NCI-H1417 (cell line): ENCODE measurements at places on chromosomes 6 and 20.

DNA sequence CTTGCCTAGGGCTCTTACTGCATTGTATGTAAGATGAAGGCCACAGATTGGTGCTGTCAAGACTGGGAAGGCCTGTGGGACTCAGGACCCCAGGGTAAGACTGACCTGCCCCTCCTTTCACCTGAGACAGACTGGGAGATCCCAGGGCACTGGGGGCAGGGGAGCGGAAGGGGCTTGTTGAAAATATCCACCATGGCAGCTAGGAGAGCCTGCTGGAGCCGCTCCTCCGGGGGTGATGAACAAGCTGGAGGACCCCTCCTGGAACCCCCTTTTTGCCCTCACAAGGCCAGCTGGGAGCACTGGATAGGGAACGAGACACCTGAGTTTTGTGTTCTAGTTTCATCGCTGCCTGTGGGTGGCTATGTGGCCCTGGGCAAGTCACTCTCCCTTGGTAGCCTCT, 9.2 kb upstream of the SDCBP2 start:
- no peak for DNase-seq

DNA sequence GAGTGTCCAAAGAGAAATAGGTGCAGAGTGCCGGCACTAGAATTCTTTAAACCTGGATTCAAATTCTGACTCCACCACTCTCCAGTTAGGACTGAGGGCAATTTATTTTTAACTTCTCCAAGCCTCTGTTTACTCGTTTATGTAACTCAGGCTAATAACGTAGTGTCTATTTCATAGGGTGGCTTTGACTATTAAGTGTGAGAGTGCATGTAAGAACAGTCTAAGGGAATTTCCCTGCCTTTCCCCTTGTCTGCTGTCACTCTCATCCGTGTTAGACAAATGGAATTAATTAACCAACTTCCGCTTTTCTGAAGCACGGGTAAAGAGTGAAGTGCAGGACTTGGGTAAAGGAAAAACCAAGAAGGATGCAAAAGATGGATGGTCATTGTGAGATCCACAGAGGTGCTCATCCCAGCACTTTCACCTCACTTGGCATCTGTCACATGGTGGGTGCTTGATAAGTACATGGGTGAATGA, 4.1 kb upstream of the ZKSCAN8 start:
- peak; percentile 7 for DNase-seq

GRCh38 chr20:48898210-48898609, 23.3 kb upstream of the ARFGEF2 start:
- no peak for DNase-seq

DNA sequence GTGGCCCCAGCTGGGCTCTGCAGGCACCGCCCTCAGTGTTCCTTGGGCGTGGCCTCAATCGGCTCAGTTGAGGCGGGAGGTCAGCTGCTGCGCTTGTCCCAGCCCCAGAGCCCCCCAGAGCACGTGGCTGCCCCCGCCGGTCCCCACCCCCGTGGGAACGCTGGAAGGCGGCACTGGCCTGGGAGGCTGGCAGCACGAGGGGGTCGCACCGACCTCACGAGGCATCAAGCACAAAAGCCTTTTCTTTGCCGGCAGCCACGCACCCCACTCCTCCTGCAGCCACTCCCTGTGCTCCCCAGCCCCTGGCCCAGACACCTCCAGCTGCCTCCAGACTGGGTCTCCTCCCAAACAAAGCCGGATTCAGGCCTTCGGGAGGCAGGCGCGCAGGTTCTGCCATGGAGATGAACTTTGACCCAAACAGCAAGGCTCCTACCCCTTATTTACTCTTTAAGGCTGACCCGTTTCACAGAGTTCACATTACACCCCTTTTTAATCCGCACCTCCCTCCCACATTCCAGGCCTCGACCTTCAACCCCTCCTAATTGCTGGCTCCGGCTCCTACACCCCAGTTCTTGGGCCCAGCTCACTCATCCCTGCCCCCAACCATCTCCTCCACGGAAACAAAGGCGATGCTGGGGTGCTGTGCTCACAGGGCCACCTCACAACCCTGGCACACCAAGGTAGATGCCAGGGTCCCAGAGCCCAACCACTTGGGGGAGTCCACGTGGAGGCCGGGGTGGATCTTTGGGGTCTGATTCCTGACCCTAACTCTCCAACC, 111.7 kb downstream of the NOL4L start:
- DNase-seq, result no peak

DNA sequence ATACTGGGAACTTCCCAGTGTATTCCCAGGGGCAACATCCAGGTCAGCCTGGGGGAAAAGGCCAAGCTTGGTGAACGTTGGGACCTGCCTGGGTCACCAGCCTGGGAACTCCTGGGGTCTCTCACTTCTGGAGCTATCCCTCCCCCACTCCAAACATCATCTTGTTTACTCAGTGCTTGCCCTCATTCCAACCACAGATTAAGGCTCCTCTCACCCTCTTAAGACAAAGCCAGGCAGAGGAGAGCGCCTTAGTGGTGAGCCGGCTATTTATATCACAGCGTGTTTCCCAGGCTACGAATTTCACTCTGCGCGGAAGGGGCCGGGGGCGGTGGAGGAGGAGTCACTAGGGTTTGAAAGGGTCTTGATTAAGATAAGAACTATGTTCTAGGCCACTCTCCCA, 12.1 kb downstream of the PRPH2 start:
- peak; percentile 74 for DNase-seq

DNA sequence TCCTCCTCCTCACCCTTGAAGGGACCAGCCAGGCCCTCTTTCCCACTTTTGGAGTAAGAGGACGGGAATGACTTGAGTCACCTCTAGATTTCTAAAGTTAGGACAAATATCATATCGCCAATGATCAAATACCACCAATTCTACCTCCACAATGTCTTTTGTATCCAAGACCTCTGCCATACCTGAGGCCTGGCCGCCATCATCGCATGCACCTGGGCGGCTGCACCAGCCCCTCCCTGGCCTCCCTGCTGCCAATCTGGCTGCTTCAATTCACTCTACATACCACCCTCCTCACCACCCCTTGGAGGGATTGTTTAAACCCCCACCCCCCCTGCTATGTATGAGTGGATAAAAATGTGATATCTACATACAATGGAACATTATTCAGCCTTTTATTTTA, 75.0 kb upstream of the RALY start:
- DNase-seq, result no peak
